ENCODE measurements at places on chromosomes 11 and 22.

DNA sequence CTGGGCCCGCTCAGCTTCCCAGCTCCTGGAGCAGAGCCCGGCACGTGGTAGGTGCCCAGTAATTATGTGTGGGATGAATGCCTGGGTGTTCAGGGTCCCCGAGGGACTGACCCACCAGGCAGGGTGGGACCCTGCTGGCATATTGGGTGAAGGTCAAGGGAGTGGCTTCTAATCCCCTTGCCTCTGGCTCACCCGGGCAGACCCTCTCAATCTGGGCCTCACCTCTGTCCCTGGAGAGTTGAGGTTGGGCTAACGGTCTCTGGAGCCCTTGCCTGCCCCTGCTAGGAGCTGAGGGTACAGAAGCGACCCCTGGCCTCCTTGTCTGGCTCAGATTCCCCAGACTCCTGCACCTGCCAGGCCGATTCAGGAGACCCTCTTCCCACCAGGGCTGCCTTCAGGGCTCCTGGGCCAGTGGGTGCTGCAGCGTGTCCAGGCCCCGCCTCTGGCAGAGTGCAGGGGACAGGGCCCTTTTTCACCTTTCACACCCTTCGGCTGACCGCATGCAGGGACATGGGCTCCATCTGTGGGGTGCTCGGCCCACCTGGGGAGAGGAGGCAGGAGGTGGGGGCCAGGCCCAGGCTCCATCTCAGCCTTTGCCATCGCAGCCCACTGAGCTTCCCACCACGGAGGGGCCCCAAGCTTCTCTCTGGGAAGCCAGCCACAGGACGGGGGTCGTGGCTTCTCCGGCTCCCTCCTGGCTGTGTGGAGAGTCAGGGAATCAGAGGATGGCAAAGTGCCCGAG lies 3.8 kb upstream of the CTSD start:
- H3K36me3 ChIP-seq: no peaks in the 10 kb centered on the region
- no peaks in the 10 kb centered on the region for H3K27me3 ChIP-seq
- no peak overlapping the region for H3K27ac ChIP-seq
- no peak overlapping the region for H3K4me3 ChIP-seq
- peaks cover 22% of the 10 kb centered on the region for H3K4me1 ChIP-seq

- no peaks in the 10 kb centered on the region for H3K27me3 ChIP-seq
- no peak overlapping the region for H3K4me3 ChIP-seq
- DNase-seq: no peak
- no peaks in the 10 kb centered on the region for H3K36me3 ChIP-seq
- H3K27ac ChIP-seq: no peak overlapping the region
Observed at GRCh38 chr11:6357222-6357621, 33.1 kb upstream of the SMPD1 start.

DNA sequence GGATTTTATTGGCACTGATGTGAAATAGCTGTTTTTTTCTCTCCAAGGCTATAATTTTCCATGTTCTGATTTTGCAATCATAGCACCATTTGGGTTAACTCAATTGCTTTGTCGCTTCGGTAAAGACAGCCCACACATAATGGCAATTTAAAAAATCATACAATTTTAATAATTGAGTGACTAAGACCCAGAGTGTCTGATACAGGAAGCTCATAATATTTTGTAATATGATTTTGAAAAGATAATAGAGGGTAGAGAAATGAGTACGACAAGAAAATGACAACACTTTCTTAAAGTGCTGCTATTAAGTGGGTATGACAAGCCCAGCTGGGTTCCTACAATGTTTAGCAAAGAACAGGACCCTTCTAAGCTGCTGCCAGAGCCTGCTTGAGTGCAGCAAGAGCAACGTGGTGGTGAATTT lies 439.1 kb downstream of the METTL15 start:
- H3K4me3 ChIP-seq: no peak overlapping the region
- no peaks in the 10 kb centered on the region for H3K36me3 ChIP-seq
- H3K27me3 ChIP-seq: no peaks in the 10 kb centered on the region
- DNase-seq: no peak
- no peak overlapping the region for H3K27ac ChIP-seq

DNA sequence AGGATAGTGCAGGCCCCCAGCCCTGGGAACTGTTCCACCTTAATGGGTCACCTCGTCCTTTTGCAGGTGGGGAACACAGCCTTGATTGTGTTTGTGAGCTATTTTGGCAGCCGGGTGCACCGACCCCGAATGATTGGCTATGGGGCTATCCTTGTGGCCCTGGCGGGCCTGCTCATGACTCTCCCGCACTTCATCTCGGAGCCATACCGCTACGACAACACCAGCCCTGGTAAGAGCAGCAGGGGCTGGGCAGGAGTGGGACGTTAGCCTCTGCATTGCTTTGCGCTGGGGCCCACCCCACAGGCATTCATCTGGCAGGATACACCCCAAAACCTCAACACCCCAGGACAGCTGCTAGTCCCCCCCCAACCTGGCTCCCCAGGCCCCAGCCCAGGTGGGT lies 14.8 kb downstream of the SLCO2B1 start:
- no peaks in the 10 kb centered on the region for H3K27me3 ChIP-seq
- H3K36me3 ChIP-seq: no peaks in the 10 kb centered on the region
- H3K4me1 ChIP-seq: no peaks in the 10 kb centered on the region
- no peak for DNase-seq
- no peak overlapping the region for H3K4me3 ChIP-seq

DNA sequence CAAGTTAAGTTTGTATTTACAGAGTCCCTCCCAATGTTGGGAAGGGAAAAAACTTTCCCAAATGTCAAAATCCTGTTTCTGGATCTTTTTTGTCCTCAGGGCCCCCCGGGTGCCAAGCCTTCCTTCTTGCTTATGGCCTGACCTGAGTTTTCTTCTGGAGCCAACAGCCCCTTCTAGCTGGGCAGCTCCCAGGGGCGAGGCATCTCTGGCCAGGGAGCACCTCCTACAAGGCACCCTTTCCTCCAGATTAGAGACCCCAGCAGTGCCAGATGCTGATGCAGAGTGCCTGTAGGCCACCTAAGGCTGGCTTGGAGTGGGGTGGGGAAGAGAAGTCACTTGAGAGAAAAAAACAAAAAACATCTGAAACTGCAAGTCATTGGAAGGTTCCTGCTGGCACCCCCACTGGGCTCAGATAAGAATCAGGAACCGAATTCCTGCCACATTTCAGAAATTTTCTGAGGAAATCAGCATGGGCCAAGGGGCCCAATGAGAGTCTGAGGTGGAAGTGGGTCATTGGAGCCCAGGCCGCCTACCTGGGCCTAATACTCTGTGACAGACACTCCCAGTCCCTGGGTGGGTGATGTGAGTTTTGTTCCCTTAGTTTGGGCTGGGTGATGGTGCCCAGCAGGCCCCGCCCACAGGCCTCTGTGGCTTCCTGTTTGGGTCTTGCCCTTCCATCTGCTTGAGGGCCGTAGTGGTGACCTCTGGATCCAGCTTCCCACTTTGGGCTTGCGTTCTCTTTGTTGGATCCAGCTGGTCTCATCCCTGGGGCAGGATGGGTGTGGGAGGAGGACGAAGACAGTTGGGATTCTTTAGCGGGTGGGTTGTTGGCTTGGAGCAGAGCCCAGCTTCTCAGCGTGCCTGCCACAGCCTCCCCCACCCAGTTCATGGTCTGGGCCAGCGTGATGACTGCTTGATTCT lies 40.6 kb downstream of the PARVA start:
- no peak for DNase-seq
- no peaks in the 10 kb centered on the region for H3K36me3 ChIP-seq
- H3K4me1 ChIP-seq: no peaks in the 10 kb centered on the region
- no peak overlapping the region for H3K4me3 ChIP-seq
- H3K27ac ChIP-seq: no peak overlapping the region
- H3K27me3 ChIP-seq: no peaks in the 10 kb centered on the region

GRCh38 chr11:102773386-102773785 lies 7.0 kb downstream of the MMP10 start:
- no peak overlapping the region for H3K4me3 ChIP-seq
- no peaks in the 10 kb centered on the region for H3K36me3 ChIP-seq
- H3K4me1 ChIP-seq: no peaks in the 10 kb centered on the region
- DNase-seq: no peak
- H3K27ac ChIP-seq: no peak overlapping the region

GRCh38 chr11:64717268-64717578 lies 5.8 kb downstream of the NRXN2 start:
- no peak overlapping the region for H3K27ac ChIP-seq
- no peaks in the 10 kb centered on the region for H3K36me3 ChIP-seq
- no peak for DNase-seq
- peaks cover 3% of the 10 kb centered on the region for H3K4me1 ChIP-seq

All from CD8-positive, alpha-beta memory T cell (primary cell).